ENCODE measurements at places on chromosomes 12 and 14. TPM values are rescaled to one million over a fixed set of nuclear protein-coding genes. Genes with fewer than 3 reads are reported as not detected.

The CLEC2B gene
- total RNA-seq, result 72.5 TPM

The PTGER2 gene
- 30.2 TPM for total RNA-seq

The CLEC14A gene
- not detected for total RNA-seq

The VDR gene
- 1.6 TPM for total RNA-seq

The ACSM4 gene
- not detected for total RNA-seq

The GSC gene
- total RNA-seq, result not detected

The KCNJ8 gene
- total RNA-seq, result not detected

The IRF9 gene
- total RNA-seq, result 154 TPM

The AQP6 gene
- total RNA-seq, result not detected

The MYO1A gene
- 3.0 TPM for total RNA-seq

DNA sequence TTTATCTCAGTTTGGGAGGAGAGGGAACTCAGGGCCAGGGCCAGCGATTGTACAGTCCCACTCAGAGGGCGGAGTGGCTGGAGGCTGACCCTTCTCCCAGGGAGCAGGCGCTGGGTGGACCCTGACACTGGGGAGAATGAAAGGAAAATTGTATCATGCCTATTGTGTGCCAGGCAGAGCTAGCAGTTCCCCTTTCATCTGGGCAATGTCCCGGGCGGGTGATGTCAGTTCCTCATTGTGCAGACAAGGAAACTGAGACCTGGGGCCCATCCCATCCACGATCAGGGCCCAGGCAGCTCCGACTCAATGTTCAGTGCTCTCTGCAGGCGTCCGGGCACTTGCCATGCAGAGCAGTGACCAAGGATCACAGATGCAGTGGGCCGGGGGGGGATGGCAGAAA, 101.9 kb upstream of the RTL1 start:
- no peak for DNase-seq
- no peaks in the 10 kb centered on the region for H3K27me3 ChIP-seq
- no peaks in the 10 kb centered on the region for H3K36me3 ChIP-seq
- H3K27ac ChIP-seq, result no peak overlapping the region

DNA sequence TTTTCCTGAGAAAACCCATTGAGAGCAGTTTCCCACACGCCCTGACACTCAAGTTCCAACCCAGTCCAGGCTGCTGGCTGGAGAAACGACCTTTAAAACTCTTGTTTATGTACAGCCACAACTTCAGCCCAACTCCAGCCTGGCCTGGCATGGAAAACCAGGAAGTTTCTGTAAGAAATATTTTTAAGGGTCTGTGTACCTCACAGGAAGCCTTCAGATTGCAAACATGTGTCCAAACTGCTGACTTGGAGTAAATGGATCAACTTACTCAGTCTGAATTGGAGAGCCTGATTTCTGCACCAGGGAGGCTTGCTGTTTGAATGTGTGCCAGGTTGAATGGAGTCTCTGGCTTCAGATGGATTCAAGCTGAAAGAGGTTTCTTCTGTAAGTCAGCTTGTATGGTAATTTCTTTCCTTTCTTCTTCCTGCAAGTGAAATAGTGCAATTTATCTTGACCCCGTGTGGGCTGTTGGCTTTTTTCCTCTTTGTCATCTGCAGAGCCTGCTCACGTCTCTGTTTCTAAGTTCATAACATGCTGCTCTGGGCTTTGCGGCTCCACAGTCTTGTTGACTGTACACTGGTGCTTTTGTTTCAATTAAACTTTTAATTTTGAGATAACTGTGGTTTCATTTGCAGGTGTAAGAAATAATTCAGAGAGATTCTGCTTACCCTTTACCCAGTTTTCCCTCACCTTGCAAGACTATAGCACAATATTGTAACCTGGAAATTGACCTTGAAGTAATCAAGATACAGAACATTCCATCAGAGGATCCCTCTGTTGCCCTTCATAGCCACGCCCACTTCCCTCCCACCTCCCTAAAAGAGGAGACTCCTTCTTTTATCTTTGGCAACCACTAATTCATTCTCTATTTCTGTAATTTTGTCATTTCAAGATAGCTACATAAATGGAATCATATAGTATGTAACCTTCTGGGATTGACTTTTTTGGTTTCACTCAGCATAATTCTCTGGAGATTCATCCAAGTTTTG, 109.7 kb upstream of the PRMT8 start:
- H3K27ac ChIP-seq, result no peak overlapping the region
- no peak overlapping the region for H3K4me3 ChIP-seq

- H3K36me3 ChIP-seq, result no peaks in the 10 kb centered on the region
- DNase-seq, result no peak
- no peak overlapping the region for H3K27ac ChIP-seq
- no peak overlapping the region for H3K4me3 ChIP-seq
- H3K27me3 ChIP-seq, result no peaks in the 10 kb centered on the region
Observed at GRCh38 chr12:47067176-47067575, 12.2 kb upstream of the PCED1B start.

GRCh38 chr14:73491256-73492042, 716 bp downstream of the RIOX1 start:
- H3K4me1 ChIP-seq, result peaks cover 45% of the 10 kb centered on the region
- H3K4me3 ChIP-seq, result peak overlapping the region; percentile 96
- H3K36me3 ChIP-seq, result no peaks in the 10 kb centered on the region
- no peaks in the 10 kb centered on the region for H3K27me3 ChIP-seq

DNA sequence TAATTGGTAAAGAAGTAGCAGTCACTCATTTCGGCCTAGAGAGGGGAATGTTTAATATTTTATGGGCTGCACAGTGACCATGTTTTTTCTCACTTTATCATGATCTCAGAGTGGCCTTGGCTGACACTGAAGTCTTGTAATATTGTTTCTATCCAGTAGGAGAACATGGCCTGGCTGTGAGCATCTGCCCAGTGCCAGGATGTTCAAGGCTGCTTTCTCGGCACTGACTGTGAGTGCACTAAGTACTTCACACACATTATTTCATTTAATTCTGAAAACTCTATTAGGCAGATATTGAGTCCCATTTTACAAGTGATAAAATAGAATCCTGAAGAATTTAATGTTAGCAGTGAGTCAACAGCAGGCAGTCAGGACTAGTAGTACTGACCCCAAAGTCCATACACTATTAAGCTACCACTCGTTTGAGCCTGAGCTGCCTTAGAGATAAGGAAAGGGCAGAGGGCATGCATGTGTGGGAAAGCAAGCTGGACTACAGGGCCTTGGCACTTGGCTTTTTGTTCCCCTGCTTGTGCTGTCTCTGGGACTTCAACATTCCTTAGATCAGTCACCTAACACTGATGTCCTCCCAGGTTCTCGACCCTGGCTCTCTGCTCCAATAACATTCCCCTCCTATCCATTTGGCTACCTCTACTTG, 42.2 kb upstream of the APPL2 start:
- no peak overlapping the region for H3K4me3 ChIP-seq
- H3K27ac ChIP-seq, result no peak overlapping the region
- no peak for DNase-seq
- H3K4me1 ChIP-seq, result no peaks in the 10 kb centered on the region

DNA sequence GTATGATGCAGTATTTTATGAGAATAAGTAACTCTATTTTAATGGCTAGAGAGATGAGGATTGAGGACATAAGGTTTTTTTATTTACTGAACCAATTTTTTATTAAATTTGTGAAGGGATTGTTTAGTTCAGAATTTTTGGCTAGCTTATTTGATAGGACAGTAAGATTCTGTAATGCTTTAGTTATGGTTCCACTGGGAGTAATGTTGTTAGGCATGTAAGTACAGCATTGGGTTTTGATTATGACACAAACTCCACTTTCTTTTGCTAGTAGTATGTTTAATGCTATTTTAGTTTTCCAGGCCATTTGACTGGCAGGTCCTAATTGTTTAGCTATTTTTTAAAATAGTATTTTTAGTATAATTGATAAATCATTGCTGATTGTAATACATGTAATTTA, 33.8 kb upstream of the LRRC10 start:
- H3K36me3 ChIP-seq, result no peaks in the 10 kb centered on the region
- no peak overlapping the region for H3K27ac ChIP-seq
- DNase-seq, result no peak
- no peak overlapping the region for H3K4me3 ChIP-seq

- H3K27ac ChIP-seq, result no peak overlapping the region
- no peaks in the 10 kb centered on the region for H3K36me3 ChIP-seq
- no peak overlapping the region for H3K4me3 ChIP-seq
Observed at GRCh38 chr14:100882991-100883788, 20.3 kb downstream of the RTL1 start.

DNA sequence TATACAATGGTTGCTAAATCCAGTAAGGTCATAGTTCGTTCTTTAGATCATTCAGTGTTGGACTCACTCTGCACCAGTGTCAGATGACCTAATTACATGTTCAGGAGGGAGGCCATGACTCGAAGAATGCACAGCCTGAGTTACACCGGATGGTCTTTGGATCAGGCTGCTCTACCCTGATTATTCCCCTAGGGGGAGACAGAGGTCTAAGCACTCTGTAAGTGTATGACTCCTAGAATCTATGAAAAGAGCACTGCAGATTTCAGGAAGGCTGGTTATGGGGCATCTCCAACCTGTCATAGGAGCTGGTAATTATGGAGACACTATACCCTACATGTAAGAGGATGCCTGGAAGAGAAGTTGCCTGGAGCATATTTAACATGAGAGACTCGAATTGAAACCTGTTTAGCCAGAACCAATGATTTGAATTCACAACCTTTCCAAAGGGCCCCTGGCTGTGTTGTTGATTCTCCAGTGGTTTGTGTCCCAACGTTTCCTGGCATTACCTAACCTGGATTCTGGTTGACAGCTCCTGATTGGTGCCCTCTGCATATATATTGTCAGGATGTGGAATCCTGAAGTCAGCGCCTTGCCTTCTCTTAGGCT, at the start of gene MUCL1:
Gene MUCL1 (plus strand): TSS at position 584 of the 606 bp plus-strand sequence. CDS start 67 bp downstream, outside the sequence.
- H3K4me3 ChIP-seq, result no peak within 1 kb of the TSS
- no peaks in the 10 kb centered on the region for H3K4me1 ChIP-seq
- DNase-seq, result peak; percentile 69
- H3K27ac ChIP-seq, result no peak within 1 kb of the TSS
- no peaks in the 10 kb centered on the region for H3K27me3 ChIP-seq

DNA sequence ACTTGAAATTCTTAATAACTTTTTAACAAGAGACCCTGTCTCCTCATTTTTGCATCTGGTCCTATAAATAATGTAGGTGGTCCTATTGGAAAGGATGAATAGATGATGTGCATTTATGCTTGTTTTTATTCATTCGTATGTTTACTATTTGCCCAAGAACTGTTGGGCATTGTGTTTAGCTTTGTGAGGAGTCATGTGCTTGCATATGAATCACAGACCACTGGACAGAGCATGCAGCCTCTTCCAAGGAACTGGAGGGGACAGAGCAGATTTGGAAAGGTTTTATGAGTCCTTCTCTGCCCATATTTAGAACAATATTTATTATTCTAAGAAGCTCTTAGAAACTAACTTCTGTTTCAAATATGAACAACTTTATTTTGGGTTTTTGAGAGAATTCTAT, 414.0 kb downstream of the SOX5 start:
- H3K27me3 ChIP-seq, result no peaks in the 10 kb centered on the region
- no peak for DNase-seq
- no peaks in the 10 kb centered on the region for H3K36me3 ChIP-seq
- H3K27ac ChIP-seq, result no peak overlapping the region
- no peak overlapping the region for H3K4me3 ChIP-seq
- H3K4me1 ChIP-seq, result no peaks in the 10 kb centered on the region

DNA sequence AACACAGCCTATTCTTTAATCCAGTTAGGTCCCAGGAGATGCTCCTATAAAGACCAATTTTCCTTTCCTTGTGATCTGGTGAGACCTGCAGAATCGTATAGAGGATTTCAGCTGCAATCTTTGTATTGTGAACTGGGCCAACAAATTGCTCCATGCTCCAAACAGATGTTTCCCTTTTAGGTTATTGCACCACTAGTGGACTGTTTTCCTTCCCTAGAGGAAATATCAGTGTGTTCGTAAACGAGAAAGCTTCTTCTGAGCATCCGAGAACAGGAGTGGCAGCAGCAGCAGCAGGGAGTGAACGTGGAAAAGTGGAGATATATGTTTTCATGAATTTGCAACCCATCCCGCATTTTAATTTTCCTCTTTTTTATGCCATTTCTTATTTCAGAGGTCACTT, 344.1 kb upstream of the PDE3A start:
- no peak overlapping the region for H3K4me3 ChIP-seq
- DNase-seq, result no peak
- no peaks in the 10 kb centered on the region for H3K27me3 ChIP-seq
- no peak overlapping the region for H3K27ac ChIP-seq
- no peaks in the 10 kb centered on the region for H3K36me3 ChIP-seq
- no peaks in the 10 kb centered on the region for H3K4me1 ChIP-seq

GRCh38 chr12:40689576-40689975, 2.7 kb upstream of the CNTN1 start:
- DNase-seq, result no peak
- peaks cover 4% of the 10 kb centered on the region for H3K27me3 ChIP-seq
- no peaks in the 10 kb centered on the region for H3K4me1 ChIP-seq
- H3K36me3 ChIP-seq, result no peaks in the 10 kb centered on the region
- no peak overlapping the region for H3K4me3 ChIP-seq

Data from CD4-positive, alpha-beta memory T cell (primary cell).